CD8-positive, alpha-beta memory T cell (primary cell): ENCODE measurements at places on chromosomes 16 and 17. TPM values are rescaled to one million over a fixed set of nuclear protein-coding genes. Genes with fewer than 3 reads are reported as not detected.

- H3K27me3 ChIP-seq, result no peaks in the 10 kb centered on the region
- H3K36me3 ChIP-seq, result peaks cover 5% of the 10 kb centered on the region
- H3K4me3 ChIP-seq, result peak overlapping the region; percentile 48
- H3K27ac ChIP-seq, result peak overlapping the region; percentile 68
Measured at GRCh38 chr16:85570213-85570734, 42.8 kb upstream of the GSE1 start.

ABI3 gene
- total RNA-seq, result 46.4 TPM

CX3CL1 gene
- not detected for total RNA-seq

SPATA22 gene
- total RNA-seq, result not detected

DNA sequence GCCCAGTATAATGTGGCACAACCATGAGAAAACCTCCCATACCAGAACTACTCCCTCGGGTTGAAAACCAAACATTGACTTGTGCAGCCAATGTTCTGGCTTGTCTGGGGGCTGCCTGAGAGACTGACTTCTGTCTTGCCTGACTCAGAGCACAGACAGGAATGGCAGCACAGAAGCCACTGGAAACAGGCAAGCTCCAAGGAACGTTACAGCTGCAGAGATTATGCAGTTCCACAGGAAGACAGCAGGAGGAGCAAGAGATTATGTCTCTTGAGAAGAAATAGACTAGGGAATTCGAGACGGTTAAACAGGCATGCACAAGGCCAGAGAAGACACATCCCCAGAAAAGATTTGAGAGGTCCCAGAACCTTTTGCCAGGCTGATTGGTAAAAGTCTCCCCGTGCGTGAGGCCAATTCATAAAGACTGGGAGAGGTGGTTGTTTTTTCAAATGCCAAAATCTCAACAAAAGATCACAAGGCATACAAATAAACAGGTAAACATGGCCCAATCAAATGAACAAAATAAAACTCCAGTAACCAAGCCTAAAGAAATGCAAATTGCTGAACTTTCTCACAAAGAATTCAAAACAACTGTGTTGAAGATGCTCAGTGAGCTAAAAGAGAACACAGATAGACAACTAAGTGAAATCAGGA lies 90.6 kb upstream of the CDH5 start:
- H3K36me3 ChIP-seq, result no peaks in the 10 kb centered on the region
- no peak for DNase-seq
- H3K27ac ChIP-seq, result no peak overlapping the region
- no peak overlapping the region for H3K4me3 ChIP-seq
- no peaks in the 10 kb centered on the region for H3K4me1 ChIP-seq

TBX4 gene
- total RNA-seq, result not detected

GRCh38 chr17:32719689-32720088 lies 157.2 kb downstream of the MYO1D start:
- no peaks in the 10 kb centered on the region for H3K36me3 ChIP-seq
- no peaks in the 10 kb centered on the region for H3K4me1 ChIP-seq
- no peak overlapping the region for H3K4me3 ChIP-seq

GRCh38 chr16:3355589-3355988 lies at the start of gene OR2C1:
OR2C1 (plus strand) TSS chr16:3355889; CDS start chr16:3355941, 52 bp downstream.
- no peak within 1 kb of the TSS for H3K4me3 ChIP-seq
- H3K4me1 ChIP-seq, result no peaks in the 10 kb centered on the region
- DNase-seq, result no peak
- no peaks in the 10 kb centered on the region for H3K27me3 ChIP-seq
- no peaks in the 10 kb centered on the region for H3K36me3 ChIP-seq
- H3K27ac ChIP-seq, result no peak within 1 kb of the TSS

STX1B gene
- total RNA-seq, result 0.79 TPM

PIK3R5 gene
- 28.6 TPM for total RNA-seq

DNA sequence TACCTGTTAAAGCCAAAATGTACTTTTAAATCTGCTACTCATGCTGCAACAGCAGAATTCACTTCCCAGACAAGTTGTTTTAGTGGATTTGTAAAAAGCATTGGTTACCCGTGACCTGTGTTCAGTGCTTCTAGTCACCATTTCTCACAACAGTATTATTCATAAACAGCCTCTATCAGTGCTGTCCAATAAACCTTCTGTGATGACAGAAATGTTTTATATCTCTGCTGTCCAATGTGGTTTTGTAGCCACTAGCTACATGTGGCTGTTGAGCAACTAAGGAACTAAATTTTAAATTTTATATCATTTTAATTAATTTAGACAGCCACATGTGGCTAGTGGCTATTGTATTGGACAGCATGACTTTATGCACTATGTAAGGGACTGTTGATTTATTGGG lies 12.6 kb downstream of the MAP3K3 start:
- H3K27me3 ChIP-seq, result no peaks in the 10 kb centered on the region
- DNase-seq, result no peak
- no peak overlapping the region for H3K4me3 ChIP-seq
- no peak overlapping the region for H3K27ac ChIP-seq

GRCh38 chr17:42667088-42667951 lies 8.2 kb downstream of the TUBG2 start:
- no peak for DNase-seq
- no peak overlapping the region for H3K4me3 ChIP-seq

DNA sequence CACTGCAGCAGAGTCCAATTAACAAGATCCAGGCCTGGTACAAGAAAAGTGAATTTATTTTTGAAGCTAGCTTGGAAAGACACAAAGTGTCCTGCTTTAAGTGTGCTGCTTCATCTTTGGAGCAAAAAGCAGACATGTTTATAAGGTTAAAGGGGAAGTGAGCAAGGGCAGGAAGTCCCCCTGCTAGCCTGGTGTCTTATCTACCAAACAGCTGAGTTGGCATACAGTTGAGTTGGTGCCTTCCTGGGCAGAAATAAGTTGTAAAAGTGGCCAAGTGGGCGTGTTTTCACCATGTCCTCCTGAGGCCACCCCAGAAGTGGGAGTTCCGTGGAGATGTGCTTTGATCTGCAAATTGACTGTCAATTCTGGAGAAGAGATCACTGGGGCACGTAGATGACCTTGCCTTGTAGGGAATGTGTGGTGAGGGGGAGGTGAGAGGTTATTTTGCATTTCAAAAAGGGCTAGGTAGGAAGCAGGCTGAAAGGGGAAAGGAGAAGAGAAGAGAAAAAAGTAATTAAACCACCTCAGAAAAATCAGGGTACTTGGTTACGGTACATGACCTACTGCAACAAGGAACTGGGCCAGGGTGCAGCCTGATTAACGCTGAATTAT lies 38.3 kb upstream of the HSBP1 start:
- no peak for DNase-seq
- no peak overlapping the region for H3K27ac ChIP-seq
- H3K4me1 ChIP-seq, result no peaks in the 10 kb centered on the region
- no peak overlapping the region for H3K4me3 ChIP-seq
- H3K27me3 ChIP-seq, result no peaks in the 10 kb centered on the region

- no peak overlapping the region for H3K27ac ChIP-seq
- no peak overlapping the region for H3K4me3 ChIP-seq
- no peaks in the 10 kb centered on the region for H3K27me3 ChIP-seq
- peaks cover 6% of the 10 kb centered on the region for H3K36me3 ChIP-seq
- DNase-seq, result no peak
Measured at GRCh38 chr17:50356892-50357510, 11.1 kb downstream of the XYLT2 start.

- no peaks in the 10 kb centered on the region for H3K4me1 ChIP-seq
- no peaks in the 10 kb centered on the region for H3K36me3 ChIP-seq
- no peak for DNase-seq
- H3K27ac ChIP-seq, result no peak overlapping the region
- no peak overlapping the region for H3K4me3 ChIP-seq
- H3K27me3 ChIP-seq, result no peaks in the 10 kb centered on the region
Measured at GRCh38 chr17:73691321-73691766, 47.1 kb upstream of the SDK2 start.

GRCh38 chr17:74037320-74037719 lies 166.2 kb upstream of the RPL38 start:
- H3K27ac ChIP-seq, result no peak overlapping the region
- H3K4me3 ChIP-seq, result no peak overlapping the region
- no peaks in the 10 kb centered on the region for H3K27me3 ChIP-seq
- H3K4me1 ChIP-seq, result no peaks in the 10 kb centered on the region

ZKSCAN2 gene
- total RNA-seq, result 7.2 TPM

GRCh38 chr16:77219437-77219836 lies 20.2 kb downstream of the SYCE1L start:
- DNase-seq, result no peak
- no peaks in the 10 kb centered on the region for H3K36me3 ChIP-seq
- no peaks in the 10 kb centered on the region for H3K4me1 ChIP-seq
- H3K27me3 ChIP-seq, result no peaks in the 10 kb centered on the region
- H3K4me3 ChIP-seq, result no peak overlapping the region
- no peak overlapping the region for H3K27ac ChIP-seq

DNA sequence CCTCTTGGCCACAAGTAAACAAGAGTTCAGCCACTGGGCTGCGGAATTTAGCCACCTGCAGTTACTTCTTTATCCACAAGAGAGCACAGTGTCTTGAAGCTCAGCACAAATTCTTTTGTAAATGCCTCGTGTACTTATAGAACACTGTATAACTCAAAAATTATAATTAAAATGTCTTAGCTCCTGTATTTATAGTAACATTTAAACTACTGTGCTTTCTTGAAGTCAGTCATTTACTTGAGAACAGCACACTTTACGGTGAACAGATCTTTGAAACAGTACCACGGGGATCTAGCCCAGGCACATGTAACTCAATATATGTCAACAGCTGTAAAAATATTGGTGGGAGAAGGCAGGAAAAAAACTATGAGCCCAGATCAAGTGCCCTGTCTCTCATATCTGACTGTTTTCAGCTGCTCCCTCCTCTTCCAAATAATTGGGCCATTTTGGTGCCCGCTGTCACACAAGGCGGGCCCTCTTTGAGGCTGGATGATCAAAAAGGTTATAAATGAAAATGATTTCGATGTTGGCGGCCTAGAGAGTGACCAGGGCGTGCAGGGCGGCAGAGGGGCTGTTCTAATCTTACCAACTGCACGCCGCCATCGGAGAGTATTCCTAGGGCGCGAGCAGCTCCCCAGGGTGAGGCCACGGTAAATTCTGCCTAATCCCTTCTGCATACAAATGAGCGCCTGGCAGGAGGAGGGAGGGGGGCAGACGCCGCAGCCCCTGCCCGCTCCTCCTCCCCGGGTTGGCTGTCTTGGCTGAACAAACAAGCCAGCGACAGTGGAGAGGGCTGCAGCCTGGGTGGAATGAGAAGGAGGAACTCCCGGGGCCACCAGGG lies 183.2 kb downstream of the C16orf78 start:
- DNase-seq, result no peak
- H3K36me3 ChIP-seq, result no peaks in the 10 kb centered on the region
- H3K27me3 ChIP-seq, result no peaks in the 10 kb centered on the region
- no peaks in the 10 kb centered on the region for H3K4me1 ChIP-seq
- H3K4me3 ChIP-seq, result no peak overlapping the region
- H3K27ac ChIP-seq, result no peak overlapping the region

- H3K4me1 ChIP-seq, result no peaks in the 10 kb centered on the region
- H3K36me3 ChIP-seq, result no peaks in the 10 kb centered on the region
- no peaks in the 10 kb centered on the region for H3K27me3 ChIP-seq
- H3K27ac ChIP-seq, result no peak overlapping the region
- DNase-seq, result no peak
Measured at GRCh38 chr16:55301385-55302008, 22.5 kb upstream of the IRX6 start.
